HTR-8/SVneo (cell line): ENCODE measurements at places on chromosomes 6 and 20.

DNA sequence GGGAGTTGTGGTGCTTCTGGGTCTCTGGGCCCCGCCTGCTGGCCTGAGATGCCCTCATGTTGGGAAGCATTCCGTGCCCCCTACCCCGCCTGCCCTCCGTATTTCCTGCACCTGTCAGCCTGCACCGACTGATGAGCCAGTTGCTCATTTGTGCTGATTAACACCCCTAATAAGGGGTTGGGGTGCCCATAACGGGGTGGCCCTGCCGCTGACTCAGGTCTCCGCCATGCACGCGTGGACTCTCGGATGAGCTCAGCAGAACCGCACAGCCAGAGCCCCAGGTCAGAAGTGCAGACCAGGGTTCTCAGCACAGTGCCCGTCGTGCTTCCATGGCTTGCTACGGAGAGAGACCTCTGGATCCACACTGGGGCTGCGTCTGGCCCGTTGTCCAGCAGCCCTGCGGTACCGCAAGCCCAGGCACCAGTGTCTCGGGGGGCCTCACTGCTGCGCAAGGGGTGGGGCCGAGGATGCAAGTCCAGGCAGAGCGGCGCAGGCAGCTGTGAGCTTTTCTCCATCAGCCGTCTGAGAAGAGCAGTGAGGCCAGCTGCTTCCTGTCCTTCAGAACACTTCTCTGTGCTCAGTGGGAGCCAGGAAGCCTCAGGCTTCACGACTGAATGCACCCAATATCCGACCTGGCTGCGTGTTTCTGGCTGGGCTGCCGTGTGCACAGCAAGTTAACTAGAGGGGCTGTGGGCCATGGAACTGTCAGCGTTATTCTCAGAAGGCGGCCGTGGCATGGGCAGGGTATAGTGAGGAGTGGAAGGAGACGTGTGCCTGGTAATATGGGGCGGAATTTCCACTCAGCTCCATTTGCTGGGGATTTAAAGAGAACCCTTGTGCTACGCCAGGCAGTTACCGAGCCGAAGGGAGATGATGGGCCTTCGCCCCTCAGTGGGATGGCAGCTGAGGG is 18.6 kb downstream of the MTG2 start:
- no peak for DNase-seq

DNA sequence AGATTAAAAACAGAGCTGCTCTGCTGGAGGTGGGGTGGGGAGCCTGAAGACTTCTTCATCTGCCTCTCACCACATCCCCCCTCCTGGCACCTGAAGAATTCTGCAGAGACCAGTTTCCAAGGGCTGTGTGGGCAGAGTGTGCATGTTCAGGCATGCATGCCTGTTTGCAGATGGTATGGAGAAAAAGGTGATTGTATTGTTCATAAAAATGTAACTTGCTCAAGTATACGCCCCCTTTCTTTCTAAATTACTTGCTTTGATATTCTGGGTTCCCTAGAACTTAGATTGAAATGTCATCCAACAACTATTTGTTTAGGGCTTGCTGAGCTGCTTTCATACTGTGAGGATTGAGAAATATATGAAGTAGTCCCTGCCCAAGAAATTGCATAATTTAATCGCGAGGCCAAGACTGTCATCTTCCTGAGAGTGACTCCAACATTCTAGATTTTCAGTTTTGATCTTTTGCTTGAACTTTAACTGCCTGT is 83.6 kb downstream of the LCA5 start:
- peak; percentile 14 for DNase-seq

GRCh38 chr6:40640599-40641227 is 53.5 kb upstream of the LRFN2 start:
- no peak for DNase-seq

GRCh38 chr6:159953091-159953601 is 15.7 kb upstream of the IGF2R start:
- no peak for DNase-seq

DNA sequence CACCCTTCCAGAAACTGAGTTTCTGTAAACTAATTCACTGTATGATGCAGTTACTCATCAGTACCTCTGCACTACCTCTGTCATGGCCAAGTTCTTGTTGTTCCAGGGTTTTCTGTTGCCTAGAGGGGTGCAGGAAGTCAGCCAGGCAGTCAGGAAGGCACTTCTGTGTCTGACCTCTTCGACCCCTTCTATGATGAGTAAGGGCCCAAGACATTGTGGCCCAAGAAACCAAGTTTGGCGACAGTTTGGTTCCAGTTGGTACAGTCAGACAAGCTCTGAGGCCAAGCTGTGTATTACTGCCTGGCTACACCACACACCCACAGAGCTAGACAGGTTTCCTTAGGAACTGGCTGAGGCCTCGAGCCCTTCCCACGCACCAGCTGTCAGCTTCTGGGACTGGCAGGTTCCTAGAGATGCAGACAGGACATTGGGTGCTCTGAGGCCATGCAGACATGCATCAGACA is 41.2 kb downstream of the TRAF3IP2 start:
- no peak for DNase-seq

DNA sequence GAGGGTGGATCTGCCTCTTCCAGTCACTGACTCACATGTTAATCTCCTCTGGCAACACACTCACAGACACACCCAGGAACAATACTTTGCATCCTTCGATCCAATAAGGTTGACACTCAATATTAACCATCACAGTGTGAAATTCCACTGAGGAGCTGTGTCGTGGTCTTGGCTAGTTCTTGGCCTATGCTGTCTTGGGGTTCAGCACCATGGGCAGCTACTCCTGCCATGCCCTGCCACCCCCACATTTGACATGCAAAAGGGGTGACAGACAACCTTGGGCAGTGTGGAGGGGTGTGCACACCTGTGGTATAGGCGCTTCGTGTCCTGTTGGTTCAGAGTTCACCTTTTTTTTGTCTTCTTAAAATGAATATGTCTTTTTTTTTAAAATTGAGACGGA is 25.8 kb downstream of the ANKRD6 start:
- no peak for DNase-seq

GRCh38 chr6:18425218-18425617 is 38.1 kb downstream of the RNF144B start:
- DNase-seq, result no peak

DNA sequence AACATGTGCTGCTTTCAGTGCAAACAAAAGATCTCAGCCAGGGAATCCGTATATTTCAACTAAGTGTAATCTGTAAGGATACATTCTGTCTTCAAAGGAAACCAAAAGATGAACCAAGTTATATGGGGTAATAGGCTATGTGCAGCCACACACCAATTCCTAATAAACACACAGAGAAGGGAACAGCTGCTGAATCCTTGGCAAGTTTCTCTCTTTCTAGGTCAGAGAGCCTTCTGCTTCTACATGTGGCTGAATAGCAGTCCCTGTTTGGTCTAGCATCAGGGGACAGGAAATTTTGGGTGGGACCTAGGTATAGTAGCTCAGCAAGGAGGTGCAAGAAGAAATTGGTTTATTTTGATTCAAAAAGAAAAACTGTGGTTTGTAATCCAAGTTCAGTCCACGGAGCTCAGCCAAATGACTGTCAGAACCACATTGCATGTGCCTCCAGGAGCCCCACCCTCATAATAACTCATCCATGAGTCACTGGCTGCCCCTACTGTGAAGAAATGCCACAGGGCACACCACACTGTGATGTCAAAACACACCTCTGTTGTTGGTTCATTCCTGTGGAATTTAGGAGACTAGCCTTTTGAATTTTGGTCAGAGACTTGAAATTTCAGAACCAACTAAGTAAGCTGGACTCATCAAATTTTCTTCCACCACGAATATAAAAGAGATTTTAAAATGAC is 21.1 kb downstream of the SPTLC3 start:
- DNase-seq, result peak; percentile 32

GRCh38 chr6:22512686-22513427 is 56.5 kb upstream of the HDGFL1 start:
- no peak for DNase-seq

DNA sequence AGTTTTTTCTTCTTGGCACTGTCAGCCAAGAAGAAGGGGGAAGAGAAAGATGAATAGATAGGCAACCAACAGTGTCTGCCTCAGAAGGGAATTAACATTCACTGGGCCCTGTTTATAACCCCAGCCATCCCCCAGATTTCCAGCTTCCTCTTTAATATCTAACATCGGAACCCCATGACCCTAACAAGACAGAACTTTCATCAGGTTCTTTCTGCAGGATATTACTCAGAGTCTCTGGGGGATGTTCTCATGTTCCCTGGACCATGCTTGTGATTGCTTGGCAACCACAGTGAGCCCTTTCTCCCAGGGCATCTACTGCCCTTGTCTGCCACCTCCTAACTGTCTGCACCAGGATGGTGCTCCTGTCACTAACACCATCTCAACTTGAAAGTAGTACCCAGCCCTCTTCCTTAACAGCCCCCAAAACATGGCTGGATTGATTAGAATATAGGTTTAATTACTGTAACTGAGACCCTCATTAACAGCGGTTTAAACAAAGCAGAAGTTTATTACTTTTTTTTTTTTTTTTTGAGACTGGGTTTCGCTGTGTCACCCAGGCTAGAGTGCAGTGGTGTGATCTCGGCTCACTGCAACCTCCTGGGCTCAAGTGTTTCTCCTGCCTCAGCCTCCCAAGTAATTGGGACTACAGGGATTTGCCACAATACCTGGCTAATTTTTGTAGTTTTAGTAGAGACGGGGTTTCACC is 12.0 kb upstream of the PTPN1 start:
- no peak for DNase-seq

DNA sequence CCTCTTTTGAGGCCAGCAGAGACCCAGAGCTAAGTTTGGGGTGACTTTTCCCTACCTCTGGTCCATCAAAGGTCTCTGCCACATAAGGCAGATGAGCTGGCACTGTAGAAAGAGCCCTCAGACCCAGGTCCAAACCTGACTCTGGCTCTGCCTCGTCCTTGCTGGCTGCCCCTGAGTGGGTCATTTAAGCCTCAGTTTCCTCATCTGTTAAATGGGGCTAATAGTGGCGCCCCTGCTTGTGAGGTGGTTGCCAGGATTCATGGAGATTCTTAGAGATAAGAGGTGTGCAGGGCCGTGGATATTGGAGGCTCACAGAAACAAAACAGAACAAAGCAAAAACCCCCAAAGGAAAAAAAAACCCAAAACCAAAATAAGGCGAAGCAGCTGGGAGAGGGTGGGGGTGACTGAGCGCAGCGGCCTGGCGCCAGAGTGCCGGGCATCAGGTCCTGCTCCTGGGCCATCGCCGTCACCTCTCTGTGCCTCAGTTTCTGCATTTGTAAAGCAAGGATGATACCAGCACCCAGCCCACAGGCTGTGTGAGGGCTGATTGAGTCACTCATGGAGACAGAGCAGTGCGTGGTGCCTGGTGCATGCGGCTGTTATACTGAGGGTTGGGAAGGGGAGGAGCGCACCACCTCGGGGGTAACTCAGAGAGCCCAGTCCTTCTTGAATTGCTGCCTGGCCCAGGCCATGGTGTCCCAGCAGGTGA is 133.8 kb upstream of the PTPN1 start:
- no peak for DNase-seq

DNA sequence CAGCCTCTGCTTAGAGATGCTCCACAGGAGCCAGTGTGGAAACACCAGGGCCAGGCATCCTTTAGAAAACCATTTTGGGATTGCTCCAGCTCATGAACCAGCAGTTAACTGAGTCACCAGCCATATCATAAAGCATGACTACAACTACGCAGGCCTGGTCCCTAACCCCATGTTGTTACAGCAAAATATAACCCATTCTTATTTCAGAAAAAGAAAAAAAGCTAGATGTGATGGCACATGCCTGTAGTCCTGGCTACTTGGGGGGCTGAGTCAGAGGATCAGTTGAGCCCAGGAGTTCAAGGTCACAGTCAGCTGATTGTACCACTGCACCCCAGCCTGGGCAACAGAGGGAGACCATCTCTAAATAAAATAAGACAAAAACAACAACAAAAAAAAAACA is 36.8 kb downstream of the C6orf15 start:
- DNase-seq, result no peak

DNA sequence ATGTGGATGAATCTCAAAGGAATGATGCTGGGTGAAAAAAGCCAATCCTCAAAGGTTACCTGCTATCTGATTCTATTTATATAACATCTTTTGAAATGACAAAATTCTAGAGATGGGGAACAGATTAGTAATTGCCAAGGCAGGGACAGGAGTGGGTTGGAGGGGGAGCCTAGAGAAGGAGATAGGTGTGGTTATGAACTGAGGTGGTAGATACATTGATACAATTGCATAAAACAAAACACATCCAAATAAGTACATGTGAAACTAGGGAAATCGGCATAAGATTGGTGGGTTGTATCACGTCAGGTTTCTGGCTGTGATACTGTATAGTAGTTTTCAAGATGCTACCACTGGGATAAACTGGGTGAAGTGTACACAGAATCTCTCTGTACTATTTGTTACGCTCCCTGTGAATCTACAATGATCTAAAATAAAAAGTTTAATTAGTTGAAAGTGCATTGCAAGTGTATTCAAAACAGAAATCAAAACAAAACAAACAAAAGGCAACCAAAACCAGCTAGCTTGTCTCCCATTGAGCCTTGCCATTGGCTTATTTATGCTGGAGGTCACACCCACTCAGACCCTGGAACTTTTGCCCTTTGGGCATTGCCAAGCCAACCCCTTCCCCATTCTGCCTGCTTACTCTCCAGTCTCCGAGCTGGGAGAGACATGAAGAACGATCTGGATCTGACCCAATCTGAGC is 27.8 kb downstream of the PPP1R16B start:
- no peak for DNase-seq

DNA sequence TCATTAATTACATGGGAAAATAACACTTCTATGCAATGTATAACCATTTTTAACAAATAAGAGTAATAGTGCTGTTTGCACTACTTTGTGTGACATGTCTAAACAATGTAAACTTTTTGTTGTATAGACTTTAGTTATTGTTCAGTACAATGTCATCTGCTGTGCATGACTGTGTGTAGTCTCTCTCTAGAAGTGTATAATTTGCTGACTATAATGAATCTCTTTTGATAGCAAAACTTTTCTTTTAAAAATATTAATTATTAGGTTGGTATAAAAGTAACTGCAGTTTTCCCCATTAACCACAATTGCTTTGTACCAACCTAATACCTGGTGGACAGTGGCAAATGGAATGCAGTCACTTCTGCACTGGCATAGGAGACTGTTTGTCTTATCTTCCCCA is 124.2 kb upstream of the SGK1 start:
- no peak for DNase-seq

- no peak for DNase-seq
Observed at GRCh38 chr6:81331526-81331925, 421.0 kb downstream of the TENT5A start.

GRCh38 chr6:156777577-156778453 is 637 bp downstream of the ARID1B start:
- peak; percentile 31 for DNase-seq

DNA sequence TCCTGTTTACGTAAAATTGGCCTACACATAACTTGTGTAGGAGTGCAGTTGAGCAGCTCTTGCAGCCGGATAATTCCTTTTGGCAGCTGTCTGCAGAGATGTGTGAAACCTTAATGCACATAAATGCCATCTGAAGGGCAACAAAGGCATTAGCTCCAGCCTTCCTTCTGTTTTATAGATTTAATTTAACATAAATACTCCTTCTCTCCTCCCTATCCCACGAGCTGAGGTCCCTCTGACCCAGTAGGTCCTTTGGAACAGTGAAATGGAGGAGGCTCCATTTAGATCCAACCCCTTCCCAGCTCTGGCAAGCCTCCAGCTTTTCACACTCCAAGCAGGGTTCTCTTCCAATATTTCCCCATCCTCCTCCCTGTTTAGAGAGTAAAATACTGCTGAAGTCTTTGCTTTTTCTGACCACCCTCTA is 6.5 kb downstream of the PLEKHG1 start:
- DNase-seq, result no peak
